ENCODE measurements at places on chromosomes 11 and 22. TPM values are rescaled to one million over a fixed set of nuclear protein-coding genes. Genes with fewer than 3 reads are reported as not detected.

Gene C11orf87
- 0.09 TPM for total RNA-seq

Gene RBFOX2
- 155 TPM for total RNA-seq

Gene RAB36
- 6.8 TPM for total RNA-seq

Gene HBG1
- total RNA-seq = not detected

Data from HFFc6 (cell line).